Stimulated activated CD8-positive, alpha-beta memory T cell treated with anti-CD3 and anti-CD28 coated beads, Interleukin-15, amount 100 ng/mL, for 4 hours (primary cell): ENCODE measurements at places on chromosomes 6 and 20.

DNA sequence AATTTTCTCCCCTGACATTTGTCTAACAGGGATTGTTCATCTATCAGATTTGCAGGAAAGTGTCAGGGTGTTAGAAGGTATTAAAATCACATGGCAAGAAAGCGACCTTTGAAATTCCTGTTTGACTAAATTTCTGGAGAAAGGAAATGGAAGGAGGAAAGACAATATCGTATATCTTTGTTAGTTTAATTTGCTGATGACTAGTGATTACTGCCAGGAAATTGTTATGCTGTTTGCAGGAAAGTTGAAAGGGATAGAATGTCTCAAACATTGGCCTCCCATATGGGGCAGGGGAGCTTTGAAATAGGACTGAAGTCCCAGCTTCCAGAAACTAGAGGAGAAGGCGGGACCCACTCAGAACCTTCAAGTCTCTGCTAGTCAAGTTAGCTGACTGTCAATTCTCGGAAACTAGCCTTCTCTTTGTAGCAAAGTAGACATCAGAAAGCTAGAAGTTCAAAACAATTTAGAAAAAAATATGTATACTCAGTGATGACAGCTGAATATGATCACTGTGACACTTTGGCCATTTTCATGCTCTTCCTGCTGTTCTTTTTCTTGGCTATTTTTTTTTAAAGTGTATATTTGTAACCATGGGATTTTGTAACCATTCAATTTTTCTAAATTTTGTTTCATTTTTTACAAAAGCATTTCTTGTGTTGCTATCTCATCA, 53.4 kb upstream of the RALGAPA2 start:
- DNase-seq: no peak

GRCh38 chr6:97068211-97068610, 143.7 kb downstream of the KLHL32 start:
- no peak for DNase-seq

GRCh38 chr20:44032583-44033331, 118.1 kb downstream of the TOX2 start:
- DNase-seq: no peak

- DNase-seq: no peak
Observed at GRCh38 chr6:134480593-134480992, 162.7 kb upstream of the SGK1 start.

DNA sequence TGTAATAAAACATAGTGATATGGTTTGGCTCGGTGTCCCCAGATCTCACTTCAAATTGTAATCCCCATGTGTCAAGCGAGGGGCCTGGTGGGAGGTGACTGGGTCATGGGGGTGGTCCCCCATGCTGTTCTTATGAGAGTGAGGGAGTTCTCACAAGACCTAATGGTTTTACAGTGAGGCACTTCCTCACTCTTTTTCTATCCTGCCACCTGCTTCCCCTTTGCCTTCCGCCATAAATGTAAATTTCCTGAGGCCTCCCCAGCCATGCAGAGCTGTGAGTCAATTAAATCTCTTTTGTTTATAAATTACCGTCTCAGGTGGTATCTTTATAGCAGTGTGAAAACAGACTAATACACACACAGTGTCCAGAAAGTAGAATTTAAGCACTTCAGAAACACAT, 78.5 kb downstream of the REPS1 start:
- no peak for DNase-seq

DNA sequence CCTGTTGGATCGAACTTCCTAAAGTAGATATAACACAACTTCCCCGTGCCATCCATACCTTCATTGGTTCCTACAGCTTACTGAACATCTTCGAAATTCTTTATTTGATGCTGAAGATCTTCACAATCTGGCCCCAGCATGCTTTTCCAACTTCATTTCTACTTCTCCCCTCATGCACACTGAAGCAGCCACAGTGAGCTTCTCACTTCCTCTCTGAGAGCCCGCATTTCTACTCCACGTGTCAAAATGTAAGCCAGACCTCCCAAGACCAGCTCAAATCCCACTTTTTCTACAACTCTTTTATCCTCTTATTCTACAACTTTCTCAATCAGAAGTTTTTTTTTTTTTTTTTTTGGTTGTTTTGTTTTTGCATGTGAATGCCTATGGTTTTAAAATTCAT, 254.7 kb downstream of the GMPR start:
- DNase-seq: no peak

DNA sequence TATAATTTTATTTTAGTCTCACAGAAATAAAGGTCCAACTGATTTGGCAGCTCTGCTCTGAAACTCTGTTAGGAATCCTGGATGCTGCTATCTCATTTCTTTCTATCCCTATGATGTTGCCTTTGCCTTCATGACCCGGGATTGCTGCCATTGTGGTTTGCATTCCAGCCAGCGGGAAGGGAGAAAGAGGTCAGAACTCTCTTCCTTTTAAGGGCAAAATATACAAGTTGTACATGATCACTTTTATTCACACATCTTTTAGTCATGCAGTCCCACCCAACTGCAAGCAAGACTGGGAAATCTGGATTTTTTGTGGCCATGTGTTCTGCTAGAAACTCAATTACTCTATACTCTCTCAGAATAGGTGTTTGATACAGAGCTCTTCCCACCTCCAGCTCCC, 263.1 kb upstream of the ZFP64 start:
- no peak for DNase-seq

GRCh38 chr6:165728216-165728615, 65.2 kb upstream of the PDE10A start:
- no peak for DNase-seq

DNA sequence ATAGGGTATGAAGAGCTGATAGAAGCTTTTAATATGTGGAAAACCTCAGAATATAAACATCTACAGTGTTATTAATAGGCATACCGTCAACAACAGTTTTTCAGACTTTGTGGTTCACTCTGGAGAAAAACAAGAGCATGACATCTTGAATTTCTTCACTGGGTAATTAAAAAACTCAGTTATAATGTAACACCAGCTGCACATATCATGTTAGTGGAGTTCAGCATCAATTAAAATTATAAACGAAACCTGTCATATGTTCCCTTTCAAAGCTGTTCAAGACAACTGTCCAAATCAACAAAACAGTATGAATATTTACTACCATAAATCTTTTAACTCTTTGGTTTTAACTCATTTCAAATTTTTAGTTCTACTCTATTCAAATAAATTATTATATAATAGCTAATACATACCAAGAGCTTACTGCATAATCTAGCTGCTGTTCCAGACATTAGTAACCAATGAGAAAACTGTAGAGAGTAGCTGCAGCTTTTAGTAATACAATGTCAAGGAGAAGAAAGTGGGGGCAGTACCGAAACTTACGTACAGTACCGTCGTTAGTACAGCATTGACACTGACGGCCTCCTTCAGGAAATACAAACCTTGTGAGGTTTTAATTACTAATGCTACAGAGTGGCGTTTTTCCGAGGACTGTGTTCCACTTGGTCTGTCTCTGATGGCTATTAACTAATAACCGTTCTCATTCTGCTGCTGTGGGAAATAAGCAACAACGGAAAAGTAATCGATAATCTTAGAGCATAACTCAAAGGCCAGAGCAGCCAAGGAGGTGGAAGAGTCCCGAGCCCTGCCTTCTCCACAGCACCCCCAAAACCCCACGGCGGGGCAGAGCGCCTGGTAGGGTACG, 532 bp upstream of the PM20D2 start:
- no peak for DNase-seq
